ENCODE measurements at places on chromosomes 16 and 17. TPM values are rescaled to one million over a fixed set of nuclear protein-coding genes. Genes with fewer than 3 reads are reported as not detected.

The TPSAB1 gene
- total RNA-seq: not detected

The NTN1 gene
- not detected for total RNA-seq

The NPIPB13 gene
- total RNA-seq: 0.68 TPM

The FZD2 gene
- 121 TPM for total RNA-seq

The SNAI3 gene
- 0.88 TPM for total RNA-seq

The KRT28 gene
- not detected for total RNA-seq

The LRRC37A3 gene
- total RNA-seq: 4.7 TPM

The SUMO2 gene
- total RNA-seq: 183 TPM

The CA7 gene
- not detected for total RNA-seq

The ARHGAP27 gene
- total RNA-seq: 24.9 TPM

The PSME3IP1 gene
- total RNA-seq: 46.6 TPM

The XAF1 gene
- not detected for total RNA-seq

The CES1 gene
- total RNA-seq: not detected

The P2RX5 gene
- total RNA-seq: 1.0 TPM

The PRSS22 gene
- not detected for total RNA-seq

The PRCD gene
- total RNA-seq: 9.4 TPM

The RAB11FIP4 gene
- 34.1 TPM for total RNA-seq

The NR1D1 gene
- 2.0 TPM for total RNA-seq

The PPP1R1B gene
- 8.6 TPM for total RNA-seq

The ZACN gene
- total RNA-seq: not detected

The TMEM238L gene
- not detected for total RNA-seq

The SP2 gene
- 0.71 TPM for total RNA-seq

The PROCA1 gene
- 2.4 TPM for total RNA-seq

The SCARF1 gene
- 3.4 TPM for total RNA-seq

The CTRB2 gene
- not detected for total RNA-seq

The MYH2 gene
- total RNA-seq: not detected

The MT3 gene
- total RNA-seq: not detected

The KRT15 gene
- total RNA-seq: not detected

The SLX1A gene
- total RNA-seq: 57.9 TPM

The YBX2 gene
- total RNA-seq: 20.9 TPM

The C16orf86 gene
- total RNA-seq: not detected

The TPSD1 gene
- not detected for total RNA-seq

The MYH8 gene
- not detected for total RNA-seq

The CCDC102A gene
- total RNA-seq: 25.0 TPM

The SALL1 gene
- total RNA-seq: not detected

The CUEDC1 gene
- 26.7 TPM for total RNA-seq

The KREMEN2 gene
- 64.8 TPM for total RNA-seq

The DNAH17 gene
- not detected for total RNA-seq
